ENCODE measurements at places on chromosomes 4 and X. TPM values are rescaled to one million over a fixed set of nuclear protein-coding genes. Genes with fewer than 3 reads are reported as not detected.
A peak's percentile ranks its signal among the peaks of the same experiment; 100 is the strongest.

SLC16A2 gene
- 8.2 TPM for total RNA-seq

ABLIM2 gene
- 22.6 TPM for total RNA-seq

SPANXA2 gene
- not detected for total RNA-seq

NLGN3 gene
- total RNA-seq: 0.67 TPM

PAGE1 gene
- total RNA-seq: not detected

SPANXA1 gene
- not detected for total RNA-seq

APBB2 gene
- total RNA-seq: 35.2 TPM

UGT2B7 gene
- total RNA-seq: not detected

FABP2 gene
- total RNA-seq: 0.57 TPM

YY2 gene
- 0.97 TPM for total RNA-seq

HMX1 gene
- total RNA-seq: not detected

ANXA3 gene
- 12.3 TPM for total RNA-seq

C4orf36 gene
- total RNA-seq: 0.78 TPM

KDR gene
- 28.7 TPM for total RNA-seq

MAMLD1 gene
- total RNA-seq: 2.6 TPM

H2BW2 gene
- total RNA-seq: not detected

FGF2 gene
- 9.8 TPM for total RNA-seq

REST gene
- total RNA-seq: 33.9 TPM

DNA sequence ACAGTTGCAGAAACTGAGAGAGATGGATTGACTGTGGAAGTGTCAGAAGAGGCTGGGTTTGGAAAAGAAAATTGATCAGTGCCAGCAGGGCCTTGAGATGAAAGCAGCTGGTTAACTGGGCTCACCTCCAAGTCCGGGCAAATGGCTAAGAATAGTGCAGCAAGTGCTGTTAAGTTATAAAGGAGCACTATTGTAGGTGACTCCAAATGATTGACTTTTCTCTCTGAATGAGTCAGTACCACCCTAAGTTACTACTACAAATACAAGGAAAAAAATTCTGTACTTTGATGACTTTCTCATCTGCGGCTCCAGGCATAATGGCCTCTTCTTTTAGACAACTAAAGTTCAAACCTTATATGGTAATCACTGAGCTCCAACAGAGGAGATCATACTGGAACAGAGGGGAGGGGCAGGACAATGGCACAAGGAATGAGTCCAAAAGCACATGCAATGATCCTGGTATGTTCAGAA is 733.4 kb upstream of the INTU start:
- DNase-seq: no peak

- no peak for DNase-seq
Observed at GRCh38 chrX:39726771-39727170, 371.0 kb downstream of the BCOR start.

DNA sequence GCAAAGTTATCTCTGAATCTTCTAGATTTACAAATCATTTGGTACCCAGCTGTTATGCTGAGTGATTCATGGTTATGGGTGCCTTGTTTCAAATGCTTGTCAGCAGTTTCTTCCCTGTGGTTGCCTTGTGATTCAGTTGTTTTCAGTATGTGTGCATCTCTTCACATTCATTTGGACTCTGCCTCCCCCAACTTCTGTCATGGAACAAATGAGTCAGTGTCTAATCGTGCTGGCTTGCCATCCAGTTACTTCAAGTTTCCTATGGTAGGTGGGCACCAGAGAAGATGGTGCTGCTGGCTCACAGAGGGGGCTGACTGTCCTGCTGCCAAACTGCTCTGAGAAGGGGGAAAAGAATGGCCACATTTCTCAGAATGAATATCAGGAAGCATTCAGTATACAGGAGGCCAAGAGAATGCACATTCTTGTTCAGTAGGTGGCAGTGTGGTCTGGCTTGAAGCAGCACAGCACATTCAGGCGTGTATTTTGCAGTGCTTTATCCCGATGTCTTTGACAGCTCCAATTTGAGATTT is 260.9 kb downstream of the GLUD2 start:
- no peak for DNase-seq

- no peak for DNase-seq
Observed at GRCh38 chr4:23819041-23819511, 70.8 kb downstream of the PPARGC1A start.

DNA sequence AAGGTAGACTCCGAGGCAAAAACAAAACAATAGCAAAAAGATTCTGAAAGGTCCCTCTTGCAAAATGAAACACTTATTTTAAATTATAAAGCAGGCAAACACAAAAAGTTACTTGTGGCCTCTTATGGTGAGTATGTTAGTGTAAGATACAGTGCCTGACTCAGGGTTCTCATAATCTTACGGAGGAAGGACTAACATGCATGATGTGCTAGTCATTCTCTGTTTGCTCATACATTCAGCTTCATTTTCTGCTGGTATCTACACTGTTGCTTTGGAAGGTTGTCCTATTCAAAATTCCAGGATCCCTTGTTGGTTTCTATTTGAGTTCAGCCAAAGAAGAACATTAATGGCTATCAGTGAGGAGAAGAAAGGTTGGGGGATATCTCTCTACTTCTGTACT is 249.1 kb upstream of the FAM47A start:
- DNase-seq: no peak

DNA sequence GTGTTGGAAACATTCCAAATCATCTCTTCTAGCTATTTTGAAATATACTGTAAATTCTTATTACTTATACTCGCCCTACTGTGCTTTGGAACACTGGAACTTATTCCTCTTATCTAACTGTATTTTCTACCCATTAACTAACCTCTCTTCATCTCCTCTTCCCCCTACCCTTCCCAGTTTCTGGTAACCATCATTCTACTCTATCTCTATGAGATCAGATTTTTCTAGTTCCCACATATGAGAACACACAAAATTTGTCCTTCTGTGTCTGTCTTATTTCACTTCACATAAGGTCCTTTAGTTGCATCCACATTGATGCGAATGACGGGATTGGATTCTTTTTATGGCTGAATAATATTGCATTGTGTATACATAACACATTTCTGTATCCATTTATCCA is 1003.8 kb upstream of the INTU start:
- DNase-seq: no peak

GRCh38 chr4:133154725-133155124 is 5.6 kb downstream of the PCDH10 start:
- DNase-seq: no peak

- no peak for DNase-seq
Observed at GRCh38 chr4:138841343-138841742, 174.2 kb upstream of the NOCT start.

GRCh38 chr4:152803541-152803940 is 23.8 kb downstream of the ARFIP1 start:
- DNase-seq: no peak

DNA sequence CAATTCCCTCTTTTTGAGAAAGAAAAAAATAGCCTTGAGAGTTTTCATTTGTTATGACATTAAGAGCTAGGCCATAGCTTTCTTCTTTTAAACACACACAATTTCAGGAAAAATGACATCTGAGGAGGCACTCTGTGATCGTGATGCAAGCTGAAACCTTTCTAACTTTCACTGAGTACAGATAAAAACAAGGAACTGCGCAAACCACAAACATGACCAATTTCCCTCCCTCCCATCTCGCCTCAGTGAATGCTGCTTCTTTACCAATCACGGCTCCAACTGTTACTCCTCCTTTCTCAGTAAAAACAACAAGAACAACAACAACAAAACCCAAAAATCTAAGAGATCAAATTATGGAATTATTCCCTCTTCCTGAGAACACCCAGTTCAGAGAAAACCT is 626.8 kb downstream of the TLL1 start:
- DNase-seq: no peak

DNA sequence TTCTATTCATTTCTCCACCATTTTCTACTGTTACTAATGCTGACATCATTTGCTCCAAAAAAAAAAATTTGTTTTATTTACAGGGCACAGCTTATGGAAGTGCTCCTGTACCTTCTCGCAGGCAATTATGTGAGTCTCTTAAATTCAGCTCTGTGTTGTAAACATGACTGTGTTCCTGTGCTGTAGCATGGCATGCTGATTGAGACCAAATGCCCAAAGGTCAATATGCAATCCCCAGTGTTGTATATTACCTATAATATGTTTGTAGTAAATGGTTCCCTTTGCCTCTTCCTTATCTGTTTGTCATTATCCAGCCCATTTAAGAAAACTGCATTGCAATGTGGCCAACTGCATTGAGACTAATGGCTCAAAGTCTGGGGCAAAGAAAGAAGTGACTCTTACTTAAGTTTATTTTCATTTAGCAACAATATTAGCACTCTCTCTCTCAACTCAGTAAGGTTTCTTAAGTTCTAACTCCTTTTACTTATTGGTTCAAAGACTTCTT is 1020.0 kb upstream of the GRID2 start:
- no peak for DNase-seq

GRCh38 chr4:112704991-112705845 is 68.3 kb downstream of the LARP7 start:
- DNase-seq: peak; percentile 80

DNA sequence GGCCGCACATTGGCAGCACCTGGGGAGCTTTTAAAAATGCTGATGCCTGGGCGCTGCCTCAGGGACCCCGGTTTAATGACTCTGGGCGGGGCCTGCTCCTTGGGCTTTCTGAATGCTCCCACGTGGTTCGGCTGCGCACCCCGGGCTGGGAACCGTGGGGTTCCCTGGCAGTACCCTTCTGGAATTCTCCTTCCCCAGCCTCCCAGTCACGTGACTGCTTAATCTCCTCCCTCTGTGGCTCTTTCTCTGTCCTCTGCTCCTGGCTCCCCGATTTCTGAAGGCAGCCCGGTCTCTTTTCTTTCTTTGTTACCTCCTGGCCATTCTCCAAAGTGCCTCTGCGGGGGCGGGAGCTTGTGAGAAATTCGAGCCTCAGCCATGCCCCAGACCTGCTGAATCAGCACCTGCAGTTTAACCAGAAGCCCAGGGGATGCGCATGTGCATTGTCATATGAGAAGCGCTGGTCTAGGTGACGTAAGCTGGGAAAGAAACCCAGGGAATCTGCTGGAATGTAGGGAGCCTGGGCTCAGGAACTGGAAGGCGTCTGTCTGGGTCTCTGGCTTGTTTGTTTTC is 16.6 kb downstream of the CLCN4 start:
- no peak for DNase-seq

GRCh38 chr4:86685401-86685800 is 91.3 kb downstream of the PTPN13 start:
- DNase-seq: no peak

DNA sequence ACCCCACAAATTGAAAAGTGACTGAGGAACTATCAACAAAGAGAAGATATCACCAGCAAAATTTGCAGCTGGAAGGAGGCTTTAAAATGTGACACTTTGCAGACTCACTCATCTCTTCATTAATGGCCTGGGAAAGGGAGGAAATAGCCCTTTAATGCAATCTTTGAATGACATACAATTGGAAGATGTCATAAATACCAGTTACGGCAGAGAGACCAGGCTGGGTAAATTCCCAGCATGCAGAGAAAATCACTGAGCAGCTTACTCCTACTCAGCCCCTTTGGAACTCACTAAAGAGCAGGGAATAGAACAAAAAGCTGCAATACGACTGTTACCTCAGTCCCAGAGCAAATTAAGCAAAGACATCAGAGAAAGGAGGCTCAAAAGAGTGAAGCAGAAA is 238.9 kb downstream of the HS3ST1 start:
- DNase-seq: no peak

- no peak for DNase-seq
Observed at GRCh38 chrX:34764852-34765361, 107.8 kb upstream of the TMEM47 start.

DNA sequence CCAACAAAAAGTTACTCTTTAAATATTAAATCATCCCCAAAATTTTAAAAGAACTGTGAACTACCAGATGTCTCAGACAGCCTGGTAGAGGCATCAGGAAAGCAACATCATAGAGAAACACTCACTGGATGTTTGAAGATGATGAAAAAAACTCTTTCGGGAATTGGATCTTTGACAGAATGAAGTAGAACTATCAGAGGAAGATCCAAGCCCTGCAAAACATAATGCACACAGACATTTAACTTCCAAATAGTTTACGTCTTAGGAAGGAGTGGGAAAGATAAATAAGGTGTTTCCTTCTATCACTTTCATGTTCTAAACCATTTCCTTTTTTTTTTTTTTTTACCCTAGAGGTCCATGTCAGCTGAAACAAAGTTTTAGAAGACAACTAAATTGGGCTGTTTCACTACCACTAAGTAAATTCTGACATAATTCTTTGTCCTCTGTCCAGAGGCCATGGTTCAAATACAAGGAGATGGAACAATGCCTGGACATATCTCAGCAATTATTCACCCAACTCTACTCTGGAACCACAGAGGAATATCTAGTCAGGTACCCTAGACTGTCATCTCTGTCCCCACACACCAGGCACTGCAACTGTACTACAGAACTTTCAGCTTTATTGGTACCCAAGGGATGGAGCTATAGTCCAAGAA is 217.7 kb upstream of the INTU start:
- DNase-seq: no peak

- DNase-seq: no peak
Observed at GRCh38 chrX:150841456-150842197, 56.8 kb downstream of the CD99L2 start.

DNA sequence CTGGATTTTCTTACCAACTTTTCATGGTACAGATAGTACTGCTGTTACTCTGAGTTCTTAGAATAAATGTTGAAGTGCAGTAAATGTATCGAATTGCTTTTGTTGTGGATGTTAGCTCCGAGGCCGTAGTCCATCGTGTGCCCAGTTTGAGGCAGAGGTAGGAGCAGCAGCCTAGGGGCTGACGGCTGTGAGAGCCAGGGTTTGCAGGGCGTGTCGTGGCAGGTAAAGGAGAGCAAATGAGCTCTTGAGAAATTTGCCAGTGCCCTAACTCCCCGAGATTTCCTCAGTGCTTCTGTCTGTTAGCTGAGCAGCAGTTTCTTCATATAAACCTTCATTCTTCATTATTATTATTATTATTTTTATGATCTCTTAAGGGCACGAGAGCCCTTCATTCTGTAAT is 21.6 kb downstream of the PRIMPOL start:
- DNase-seq: no peak

DNA sequence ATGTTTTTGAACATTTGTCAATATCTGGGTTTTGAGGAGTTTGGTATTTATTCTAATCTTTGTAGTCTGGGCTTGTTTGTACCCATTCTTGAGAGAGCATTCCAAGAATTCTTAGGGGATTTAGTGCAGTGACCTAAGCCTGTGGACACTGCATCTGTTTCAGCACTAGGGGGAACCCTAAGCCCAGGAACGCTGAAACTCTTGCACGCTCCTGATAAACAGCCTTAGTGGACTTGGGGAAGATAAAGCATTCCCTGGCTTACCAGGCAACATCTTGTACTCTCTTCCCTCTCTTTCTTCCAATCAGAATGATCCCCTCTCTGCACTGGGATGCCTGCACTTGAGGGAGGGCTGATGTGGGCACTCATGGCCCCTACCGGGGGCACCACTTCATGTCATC is 654.9 kb upstream of the HTR2C start:
- no peak for DNase-seq

DNA sequence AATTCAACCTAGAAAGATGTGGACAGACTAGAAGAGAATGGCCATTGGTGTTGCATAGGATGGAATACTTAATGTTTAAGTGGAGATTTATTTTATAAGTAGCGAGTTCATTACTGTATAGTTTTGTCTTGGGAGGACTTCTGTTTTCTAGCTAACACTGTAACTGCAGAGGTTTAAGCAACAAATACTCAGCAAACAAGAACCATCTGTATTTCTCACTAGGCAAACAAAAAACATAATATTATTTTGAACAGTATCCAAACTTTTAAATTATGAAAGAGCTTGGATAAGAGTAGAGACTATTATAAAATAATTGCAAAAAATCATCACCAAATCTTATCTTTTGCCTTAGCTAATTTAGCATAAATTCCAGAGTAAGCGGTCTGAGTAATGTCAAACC is 121.1 kb downstream of the GLRA3 start:
- no peak for DNase-seq

GRCh38 chr4:5338531-5338930 is 287.3 kb downstream of the STK32B start:
- DNase-seq: no peak

- no peak for DNase-seq
Observed at GRCh38 chr4:105472871-105473323, 965 bp downstream of the PPA2 start.
